ENCODE measurements at places on chromosomes 1 and 21. TPM values are rescaled to one million over a fixed set of nuclear protein-coding genes. Genes with fewer than 3 reads are reported as not detected.

- no peak for DNase-seq
These were observed 79.7 kb downstream of the GALNT2 start for GRCh38 chr1:230146709-230147108.

GRCh38 chr21:36456729-36457414 lies 23.1 kb downstream of the CLDN14 start:
- DNase-seq, result no peak

DNA sequence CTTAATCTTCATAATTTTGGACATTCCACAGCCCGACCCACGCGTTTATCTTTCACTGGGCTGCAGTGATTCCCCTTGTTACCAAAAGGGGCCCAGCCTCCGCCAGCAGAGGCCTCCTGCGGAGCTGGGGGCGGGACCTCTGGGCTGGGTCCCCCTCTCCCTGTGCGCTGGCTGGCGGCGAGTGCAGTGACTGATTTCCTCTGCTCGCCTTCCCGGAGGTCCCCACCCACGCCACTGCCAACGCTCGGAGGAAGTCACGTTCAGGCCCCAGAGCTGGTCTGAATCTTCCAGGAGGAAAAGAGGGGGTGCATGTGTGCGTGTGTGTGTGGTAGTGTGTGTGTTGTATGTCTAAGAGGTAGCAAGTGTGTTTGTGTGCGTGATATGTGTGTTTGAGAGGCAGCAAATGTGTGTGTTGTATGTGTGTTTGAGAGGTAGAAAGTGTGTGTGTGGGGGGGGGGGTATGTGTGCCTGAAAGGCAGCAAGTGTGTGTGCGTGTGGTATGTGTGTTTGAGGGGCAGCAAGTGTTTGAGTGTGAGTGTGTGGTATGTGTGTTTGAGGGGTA lies 35.0 kb upstream of the JAK1 start:
- no peak for DNase-seq

DNA sequence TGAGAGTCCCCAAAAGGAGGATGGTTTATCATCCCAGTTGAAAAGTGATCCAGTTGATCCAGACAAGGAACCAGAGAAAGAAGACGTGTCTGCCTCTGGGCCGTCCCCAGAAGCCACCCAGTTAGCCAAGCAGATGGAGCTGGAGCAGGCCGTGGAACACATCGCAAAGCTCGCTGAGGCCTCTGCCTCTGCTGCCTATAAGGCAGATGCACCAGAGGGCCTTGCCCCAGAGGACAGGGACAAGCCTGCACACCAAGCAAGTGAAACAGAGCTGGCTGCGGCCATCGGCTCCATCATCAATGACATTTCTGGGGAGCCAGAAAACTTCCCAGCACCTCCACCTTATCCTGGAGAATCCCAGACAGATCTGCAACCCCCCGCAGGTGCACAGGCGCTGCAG lies 43.3 kb downstream of the ZBTB17 start:
- DNase-seq, result no peak

DNA sequence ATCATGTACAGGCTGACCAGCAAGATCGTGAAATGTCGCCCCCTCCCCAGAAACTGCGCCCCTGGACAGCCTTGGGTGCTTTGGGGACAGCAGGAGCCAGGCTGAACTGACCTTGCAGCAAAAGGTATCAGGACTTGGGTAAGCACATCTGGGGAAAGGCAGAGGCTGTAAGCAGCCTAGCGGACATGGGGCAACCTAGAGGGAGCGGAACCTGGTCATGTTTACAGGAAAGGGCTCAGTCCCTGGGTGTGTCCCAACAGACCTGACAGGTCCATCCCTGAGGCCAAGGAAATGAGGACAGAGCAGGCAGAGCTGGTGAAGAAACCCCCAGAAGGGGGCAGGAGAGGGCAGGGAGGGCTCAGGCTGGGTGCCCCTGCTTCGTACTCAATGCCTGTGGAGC lies 3.1 kb upstream of the S100A8 start:
- no peak for DNase-seq

DNA sequence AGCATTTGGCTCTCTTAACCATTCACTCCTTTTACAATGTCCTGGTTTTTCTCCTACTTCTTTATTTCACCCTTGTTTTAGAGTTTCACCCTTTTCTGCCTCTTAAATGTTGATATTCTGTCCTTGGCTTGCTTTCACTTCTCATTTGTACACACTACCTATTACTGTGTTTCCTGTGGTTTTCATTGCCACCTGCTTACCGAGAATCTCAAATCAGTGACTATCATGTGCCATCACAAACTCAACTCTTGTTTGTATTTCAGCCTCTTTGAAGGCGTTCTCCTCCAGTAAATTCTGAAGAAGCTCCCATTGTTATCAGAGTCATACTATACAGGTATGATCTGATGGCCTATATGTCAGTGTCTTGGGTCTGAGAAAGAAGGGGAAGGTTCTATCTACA lies 65.7 kb downstream of the NPHS2 start:
- no peak for DNase-seq

DNA sequence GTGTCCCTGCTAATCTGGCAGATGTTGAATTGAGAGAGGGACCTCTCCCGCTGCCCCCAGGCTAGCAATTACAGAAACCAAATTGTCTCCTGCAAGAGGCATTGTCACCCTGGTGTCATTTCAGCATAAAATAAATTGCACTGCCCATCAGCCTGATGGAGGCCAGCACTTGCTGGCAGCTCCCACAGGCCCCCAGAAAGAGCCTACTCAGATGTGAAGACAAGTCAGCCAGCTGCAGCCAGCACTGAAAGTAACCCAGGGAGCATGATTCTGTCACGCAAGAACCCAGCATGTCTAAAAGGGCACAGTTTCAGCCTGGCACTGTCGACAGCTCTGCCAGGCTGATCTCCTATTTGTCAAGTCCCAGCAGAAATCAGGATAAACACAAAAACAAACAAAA lies 110.3 kb upstream of the CTTNBP2NL start:
- DNase-seq, result no peak

DNA sequence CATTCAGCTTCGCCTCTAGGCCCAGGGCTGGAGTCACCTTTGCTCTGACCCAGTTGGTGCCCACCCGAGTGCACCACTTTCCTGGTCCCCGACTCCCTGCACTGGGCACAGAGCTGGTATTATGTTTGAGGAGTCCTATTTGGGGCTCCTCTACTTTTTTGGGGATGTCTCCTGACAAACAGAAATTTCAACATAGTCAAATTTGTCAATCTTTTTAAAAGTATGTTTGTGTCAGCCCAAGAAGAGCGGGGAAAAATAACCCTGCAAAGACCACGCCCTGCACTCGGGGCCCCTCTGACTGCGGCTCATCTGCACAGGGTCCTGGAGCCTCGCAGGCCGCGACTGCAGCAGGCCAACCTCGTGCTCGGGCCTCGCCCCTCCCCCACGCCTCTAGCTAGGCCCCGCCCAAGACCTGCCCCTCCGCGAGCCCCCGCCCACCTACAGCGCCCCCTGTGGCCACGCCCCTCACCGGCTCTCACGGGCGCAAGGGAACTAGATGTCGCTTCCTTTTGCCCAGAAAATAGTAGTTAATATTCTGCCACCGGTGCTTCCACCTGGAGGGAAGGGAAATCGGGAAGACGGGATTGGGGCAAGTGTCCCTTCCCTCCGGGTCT lies 11.4 kb downstream of the FAM229A start:
- no peak for DNase-seq

The S100A12 gene
- total RNA-seq, result not detected

The CHIA gene
- total RNA-seq, result not detected

All from G401 (cell line).